ENCODE measurements at places on chromosomes 2 and 18. TPM values are rescaled to one million over a fixed set of nuclear protein-coding genes. Genes with fewer than 3 reads are reported as not detected.

GRCh38 chr2:241538838-241539615, 19.5 kb upstream of the BOK start:
- H3K36me3 ChIP-seq: no peaks in the 10 kb centered on the region
- no peak for DNase-seq
- H3K27me3 ChIP-seq: peaks cover 26% of the 10 kb centered on the region

DNA sequence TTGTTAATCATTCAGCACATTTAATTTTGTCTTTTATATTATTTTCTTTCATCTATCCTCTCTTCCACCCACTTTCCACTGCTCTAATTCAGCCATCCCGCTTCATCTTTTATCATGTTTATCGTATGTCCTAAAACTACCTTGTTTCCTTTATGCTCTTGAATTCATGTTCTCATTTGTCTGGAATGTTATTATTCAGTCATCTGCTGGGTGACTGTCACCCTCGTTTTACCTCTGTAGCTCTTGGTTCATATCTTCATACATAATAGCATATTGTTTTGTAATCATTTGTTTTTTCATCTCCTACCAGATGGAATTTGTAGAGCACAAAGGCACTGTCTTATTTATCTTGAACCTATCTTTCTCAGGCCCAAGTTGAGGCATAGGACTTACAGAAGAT, 37.0 kb downstream of the SMCHD1 start:
- H3K4me3 ChIP-seq: no peak overlapping the region
- peaks cover 45% of the 10 kb centered on the region for H3K4me1 ChIP-seq
- no peak for DNase-seq
- peak overlapping the region; percentile 26 for H3K27ac ChIP-seq

GRCh38 chr2:71821856-71822255, 325.8 kb downstream of the CYP26B1 start:
- H3K27me3 ChIP-seq: peaks cover 8% of the 10 kb centered on the region
- no peaks in the 10 kb centered on the region for H3K4me1 ChIP-seq
- no peak overlapping the region for H3K4me3 ChIP-seq
- DNase-seq: no peak
- no peaks in the 10 kb centered on the region for H3K36me3 ChIP-seq
- H3K27ac ChIP-seq: no peak overlapping the region

DNA sequence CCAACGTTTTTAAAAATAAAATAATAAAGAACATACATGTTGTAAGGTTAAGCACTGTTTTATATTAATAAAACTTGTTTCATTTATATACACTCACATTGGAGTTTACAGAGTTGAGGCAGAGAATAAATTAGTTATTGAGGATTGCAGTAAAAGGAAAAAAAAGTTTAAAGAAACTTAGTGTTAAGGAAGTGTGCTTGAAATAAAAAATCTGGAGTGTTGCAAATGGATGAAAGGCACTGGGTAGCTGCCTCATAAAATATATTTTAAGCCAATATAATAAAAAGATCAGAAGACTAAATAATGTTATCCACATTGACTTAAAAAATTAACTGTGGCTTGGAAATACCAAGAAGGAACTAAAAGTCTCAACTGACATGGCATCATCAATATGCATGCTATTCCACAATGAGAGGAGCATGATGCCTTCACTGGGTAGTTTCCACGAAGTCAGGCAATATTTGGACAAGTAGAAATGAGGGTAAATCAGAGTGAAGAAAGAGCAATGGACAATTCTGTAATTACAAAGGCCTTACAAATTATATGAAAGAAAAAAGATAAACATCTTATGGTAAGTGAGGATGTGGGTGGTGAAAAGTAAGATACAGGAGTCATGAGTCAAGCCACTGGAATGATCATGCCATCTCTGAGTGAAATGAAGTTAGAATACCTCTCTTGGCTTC, 2.5 kb downstream of the GALNT3 start:
- no peaks in the 10 kb centered on the region for H3K36me3 ChIP-seq
- H3K27ac ChIP-seq: no peak overlapping the region
- no peak for DNase-seq
- H3K4me1 ChIP-seq: peaks cover 16% of the 10 kb centered on the region
- H3K4me3 ChIP-seq: no peak overlapping the region

Gene TLX2
- total RNA-seq: 0.94 TPM

Measured in activated CD4-positive, alpha-beta memory T cell treated with anti-CD3 and anti-CD28 coated beads for 36 hours (primary cell).